ENCODE measurements at places on chromosomes 1 and 21. TPM values are rescaled to one million over a fixed set of nuclear protein-coding genes. Genes with fewer than 3 reads are reported as not detected.

DNA sequence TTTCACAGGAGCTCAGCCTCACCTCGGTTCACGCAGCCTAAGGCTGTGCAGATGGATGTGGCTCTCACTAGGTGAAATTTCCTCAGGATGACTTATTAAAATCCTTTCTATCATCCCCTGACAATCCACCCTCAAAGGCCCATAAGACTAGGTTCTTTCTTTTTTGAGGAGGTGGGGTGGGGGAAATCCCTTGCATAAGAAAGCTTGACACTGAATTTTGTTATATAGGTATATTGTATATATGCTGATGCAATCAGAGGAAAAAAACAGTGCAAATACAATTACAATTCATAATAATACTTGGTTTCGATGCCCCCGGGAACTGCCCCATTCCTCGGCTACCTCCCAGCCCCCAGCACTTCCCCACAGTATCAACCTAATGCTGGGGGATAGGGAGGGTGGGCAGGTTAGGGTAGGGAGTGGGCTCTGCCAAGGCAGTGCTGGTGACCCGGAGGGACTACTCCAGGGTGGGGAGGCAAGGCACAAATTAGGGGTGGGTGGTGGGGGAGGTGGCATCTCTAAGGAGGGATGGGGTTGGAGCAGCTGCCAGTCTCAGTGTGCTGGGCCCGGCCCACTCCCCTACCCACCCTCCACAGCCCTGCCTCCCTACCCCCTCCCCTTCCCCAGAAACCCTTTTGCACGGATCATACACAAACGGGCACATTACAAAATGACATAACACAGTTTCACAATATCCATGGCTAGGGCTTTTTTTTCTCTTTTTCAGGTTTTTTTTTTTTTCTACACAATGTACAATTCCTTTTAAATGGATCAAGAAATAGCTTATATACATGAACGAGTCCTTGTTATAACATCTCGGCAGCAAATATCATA lies 30.9 kb downstream of the SLC27A3 start:
- DNase-seq = no peak

DNA sequence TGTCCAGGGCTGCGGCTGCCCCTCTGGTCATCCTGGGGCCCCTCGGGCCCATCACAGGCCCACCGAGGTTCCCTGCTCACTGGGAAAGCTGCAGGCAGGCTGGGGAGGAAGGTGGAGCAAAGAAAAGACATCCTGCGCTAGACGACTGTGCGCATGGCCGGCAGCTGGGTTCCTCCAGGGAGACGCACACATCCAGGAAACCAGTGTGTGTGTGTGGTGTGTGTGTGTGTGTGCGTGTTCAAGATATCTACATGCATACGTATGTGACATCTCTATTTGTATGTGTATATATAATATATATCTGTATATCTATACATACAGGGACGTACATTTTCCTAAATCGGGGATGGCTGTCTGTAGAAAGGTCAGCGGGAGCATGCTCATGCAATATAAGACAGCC lies 63.7 kb downstream of the ACOT7 start:
- DNase-seq = no peak

DNA sequence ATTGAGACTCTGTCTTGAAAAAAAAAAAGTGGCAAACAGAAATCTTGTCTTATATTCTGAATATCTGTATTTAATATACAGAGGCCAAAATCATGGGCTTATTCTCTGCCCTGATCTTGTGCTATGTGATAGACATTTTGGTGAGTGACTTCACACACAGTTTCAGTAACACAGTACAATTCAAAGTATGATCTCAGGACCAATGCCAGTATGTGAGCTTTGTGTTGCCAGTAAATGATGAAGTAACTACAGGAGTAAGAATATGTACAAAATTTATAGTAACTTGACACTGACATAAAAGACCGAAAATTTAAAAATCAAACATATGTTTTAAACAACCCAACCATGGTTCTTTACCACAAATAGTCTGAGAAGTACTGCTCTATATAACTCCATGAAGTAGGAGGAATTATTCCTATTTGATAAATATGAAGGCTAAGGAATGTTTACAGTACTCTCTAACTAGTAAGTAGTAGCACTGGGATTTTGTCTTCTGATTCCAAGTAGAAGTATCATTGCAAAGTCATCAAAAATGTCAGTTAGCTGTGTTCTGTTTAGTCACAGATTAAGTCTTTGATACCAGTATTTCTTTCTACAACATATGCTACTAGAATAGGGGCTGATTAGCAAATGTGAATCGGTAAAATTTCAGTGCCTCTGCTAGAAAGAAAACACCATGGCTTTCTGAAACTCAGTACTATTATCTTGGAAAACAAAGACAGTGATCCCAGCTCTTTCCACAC lies 25.3 kb downstream of the DPH5 start:
- no peak for DNase-seq

DNA sequence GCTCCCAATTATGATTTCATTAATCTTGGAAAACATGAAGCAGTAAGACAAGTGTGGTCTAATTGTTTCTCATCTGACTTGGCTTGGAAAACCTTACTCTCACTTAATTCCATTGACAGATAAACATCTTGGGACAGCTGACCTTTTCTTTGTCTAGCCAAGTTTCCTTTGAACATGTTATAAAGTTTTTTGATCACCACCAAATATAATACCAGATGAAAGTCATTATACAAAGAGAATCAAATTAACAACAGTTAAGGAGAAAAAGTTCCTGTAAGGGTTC lies 50.2 kb downstream of the ALG14 start:
- DNase-seq = no peak

GRCh38 chr1:13513895-13514546 lies at the start of gene LRRC38:
TSS of gene LRRC38 (minus strand) at chr1:13514003. CDS start at chr1:13513593, 410 bp downstream.
- DNase-seq = no peak

- no peak for DNase-seq
These were observed 54.6 kb upstream of the RWDD3 start for GRCh38 chr1:95179205-95179986.

DNA sequence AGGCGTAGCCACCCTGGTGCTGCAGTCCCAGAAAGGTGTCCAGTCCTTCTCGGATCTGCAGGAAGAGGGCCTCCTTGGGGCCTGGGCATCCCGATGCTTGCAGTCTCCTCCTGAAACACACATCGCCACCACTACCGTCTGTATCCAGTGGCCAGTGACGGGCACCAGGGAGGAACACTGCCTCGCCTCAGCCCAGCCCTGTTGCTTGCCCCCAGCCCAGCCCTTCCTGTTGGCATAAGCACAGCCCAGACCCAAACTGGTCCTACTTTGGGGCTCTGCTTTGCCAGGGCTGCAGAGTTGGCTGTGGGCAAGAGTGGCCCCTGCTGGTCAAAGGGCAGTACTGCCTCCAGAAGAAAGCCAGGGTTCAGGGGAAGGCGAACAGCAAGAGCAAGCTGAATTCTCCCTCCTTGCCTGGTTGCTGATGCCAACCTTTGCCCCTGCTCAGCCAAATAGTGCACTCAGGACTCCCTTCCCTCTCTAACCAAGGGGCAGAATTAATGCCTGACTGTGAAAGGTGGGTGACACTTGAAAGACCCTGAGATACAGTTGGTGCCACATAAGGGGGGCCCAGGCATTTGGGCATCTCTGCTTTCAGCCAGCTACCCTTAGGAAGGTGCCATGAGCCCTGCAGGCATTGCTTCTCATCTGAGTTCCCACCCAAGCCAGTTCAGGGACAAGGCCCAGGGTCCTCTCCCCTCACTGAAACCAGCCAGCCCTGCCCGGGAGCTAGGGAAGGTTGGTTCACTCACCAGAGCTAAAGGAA lies 11.1 kb upstream of the ARHGEF2 start:
- DNase-seq = peak; percentile 48

GRCh38 chr1:116808200-116808847 lies 54.1 kb downstream of the CD2 start:
- no peak for DNase-seq

Gene NECAP2
- 238 TPM for total RNA-seq

DNA sequence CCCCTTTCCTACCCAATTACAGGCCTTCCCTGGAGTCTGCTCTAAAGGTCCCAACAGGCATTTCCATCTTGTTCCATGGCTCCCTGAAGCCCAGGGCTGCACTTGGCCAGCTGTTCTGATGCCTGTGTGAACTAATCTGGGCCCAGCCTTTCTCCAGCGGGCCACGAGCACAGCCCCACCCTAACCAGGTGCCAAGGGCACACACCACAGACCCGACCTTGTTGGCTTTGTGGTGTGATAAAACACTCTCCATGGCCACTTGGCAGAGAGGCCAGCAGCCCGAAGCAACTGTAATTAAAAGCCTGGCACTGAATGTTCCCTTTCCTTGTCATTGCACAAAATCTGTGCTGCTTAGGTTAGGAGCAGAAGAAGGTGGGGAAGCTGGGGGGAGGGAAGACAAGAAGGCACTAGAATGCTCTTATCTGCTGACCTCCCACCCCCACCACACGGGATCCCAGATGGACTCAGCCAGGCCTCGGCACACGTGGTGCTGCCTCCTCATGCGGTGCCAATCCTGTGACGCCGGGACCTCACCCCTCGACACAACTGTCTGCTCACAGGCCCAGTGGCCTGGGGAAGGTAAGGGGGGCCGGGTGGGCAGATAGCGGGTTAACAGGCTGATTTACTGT lies 9.9 kb downstream of the HCRTR1 start:
- peak; percentile 54 for DNase-seq

Gene OLFML2B
- total RNA-seq = 3.2 TPM

DNA sequence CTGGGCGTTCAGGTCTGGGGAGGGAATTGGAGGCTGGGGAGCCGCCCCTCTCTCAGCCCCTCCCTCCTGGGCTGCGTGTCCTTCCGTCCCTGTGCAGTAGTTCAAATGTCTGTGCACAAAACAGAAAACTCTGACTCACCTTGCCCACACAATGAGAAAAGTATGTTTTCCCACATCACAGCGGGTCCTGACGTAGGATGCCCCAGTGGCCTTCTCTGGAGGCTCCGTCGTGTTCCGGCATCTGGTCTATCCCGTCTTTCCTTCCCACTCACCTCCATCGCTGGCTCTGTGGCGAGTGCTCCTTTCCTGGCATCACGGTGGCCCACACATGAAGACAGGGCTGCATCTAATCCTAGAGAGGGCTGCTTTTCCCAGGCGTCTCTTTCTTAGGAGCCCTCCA lies 224.0 kb downstream of the KAZN start:
- DNase-seq = no peak

Measured in renal cortical epithelial cell (primary cell).